ENCODE measurements at places on chromosomes 12 and 14.

GRCh38 chr12:67018105-67018504, 251.1 kb upstream of the CAND1 start:
- DNase-seq: no peak

GRCh38 chr12:22658214-22658613, 33.2 kb downstream of the ETNK1 start:
- DNase-seq: no peak

GRCh38 chr14:96126339-96126782, 78.3 kb upstream of the BDKRB2 start:
- DNase-seq: no peak

- no peak for DNase-seq
These were observed 163.5 kb upstream of the ALG10B start for GRCh38 chr12:38152816-38153736.

All from activated CD8-positive, alpha-beta memory T cell treated with anti-CD3 and anti-CD28 coated beads for 48 hours (primary cell).